ENCODE measurements at places on chromosomes 2 and 18. TPM values are rescaled to one million over a fixed set of nuclear protein-coding genes. Genes with fewer than 3 reads are reported as not detected.

Gene NOL4
- not detected for total RNA-seq

Gene PSTPIP2
- total RNA-seq: 2.2 TPM

Gene GATA6
- total RNA-seq: 93.5 TPM

Gene CELF4
- 0.32 TPM for total RNA-seq

Gene WNT10A
- not detected for total RNA-seq

Gene GPR55
- total RNA-seq: not detected

Gene NPAS2
- 48.0 TPM for total RNA-seq

Gene RUFY4
- not detected for total RNA-seq

Gene ST6GAL2
- 0.28 TPM for total RNA-seq

Gene OR6B2
- total RNA-seq: not detected

Gene CWC22
- 15.6 TPM for total RNA-seq

Gene PAX3
- not detected for total RNA-seq

Gene LBX2
- total RNA-seq: 0.34 TPM

Gene TUBA3D
- total RNA-seq: 109 TPM

Gene GAL3ST2
- not detected for total RNA-seq

Gene LPIN2
- total RNA-seq: 15.9 TPM

Gene INPP4A
- total RNA-seq: 31.2 TPM

Gene TMEM200C
- total RNA-seq: 0.09 TPM

Gene ZFP36L2
- 62.2 TPM for total RNA-seq

Gene DNAJC5G
- 1.4 TPM for total RNA-seq

Gene NR4A2
- 31.2 TPM for total RNA-seq

Gene GKN1
- total RNA-seq: not detected

Gene GALNT3
- not detected for total RNA-seq

Gene KCNK3
- 0.19 TPM for total RNA-seq

Gene SNED1
- 4.6 TPM for total RNA-seq

Gene ANKRD29
- total RNA-seq: 4.5 TPM

Gene STK39
- total RNA-seq: 15.2 TPM

Gene DSG4
- not detected for total RNA-seq

Gene TTN
- 4,717 TPM for total RNA-seq

Gene HOXD11
- not detected for total RNA-seq

Gene MROH2A
- total RNA-seq: not detected

Gene PTPRM
- 170 TPM for total RNA-seq

Gene TMEM247
- total RNA-seq: not detected

Gene AQP12A
- not detected for total RNA-seq

Gene TRIM43
- not detected for total RNA-seq

Gene ITGB1BP1
- 138 TPM for total RNA-seq
